ENCODE measurements at places on chromosomes 6 and 20.
A peak's percentile ranks its signal among the peaks of the same experiment; 100 is the strongest.

- DNase-seq: no peak
These were observed 217.3 kb upstream of the RREB1 start for GRCh38 chr6:6890400-6890858.

- DNase-seq: no peak
These were observed 170.1 kb downstream of the CLIC5 start for GRCh38 chr6:45845567-45845966.

DNA sequence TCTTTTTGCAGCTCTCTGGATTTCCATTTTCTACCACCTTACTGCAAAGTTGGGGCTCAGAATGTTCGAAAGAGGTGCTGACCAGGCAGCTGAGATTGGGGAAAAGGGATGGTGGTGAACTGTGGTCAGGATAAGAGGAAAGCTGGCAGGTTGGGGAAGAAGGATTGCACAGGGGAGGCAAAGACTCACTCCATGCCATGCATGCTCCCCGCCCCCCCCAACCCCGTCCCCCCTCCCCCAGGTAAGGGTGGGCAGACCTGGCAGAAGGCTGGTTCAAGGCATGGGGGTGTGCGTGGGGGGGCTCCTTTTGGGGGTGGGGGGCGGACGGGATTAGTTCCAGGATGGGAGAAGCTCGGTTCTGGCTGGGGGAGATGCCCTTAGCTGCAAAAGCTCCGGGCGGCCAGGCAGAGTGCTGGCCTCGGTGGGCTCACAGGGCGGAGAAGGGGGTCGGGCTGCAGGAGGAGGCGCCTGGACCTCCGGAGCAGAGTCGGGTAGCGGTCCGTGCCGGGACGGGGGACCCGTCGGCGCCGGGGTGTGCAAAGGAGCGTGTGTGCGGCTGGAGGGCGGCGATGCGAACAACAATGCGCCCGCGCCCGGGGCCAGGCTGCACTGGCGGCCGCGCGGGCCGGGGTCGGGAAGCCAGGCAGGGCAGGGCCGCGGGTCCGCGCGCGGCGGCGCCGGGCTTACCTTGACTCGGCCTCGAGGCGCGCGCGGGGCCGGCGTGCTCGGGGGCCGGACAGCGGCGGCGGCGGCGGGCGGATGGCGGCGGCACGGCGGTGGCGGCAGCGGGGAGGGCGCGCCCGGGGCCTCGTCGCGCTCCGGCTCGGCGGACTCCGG lies 880 bp downstream of the ADNP start:
- DNase-seq: no peak

DNA sequence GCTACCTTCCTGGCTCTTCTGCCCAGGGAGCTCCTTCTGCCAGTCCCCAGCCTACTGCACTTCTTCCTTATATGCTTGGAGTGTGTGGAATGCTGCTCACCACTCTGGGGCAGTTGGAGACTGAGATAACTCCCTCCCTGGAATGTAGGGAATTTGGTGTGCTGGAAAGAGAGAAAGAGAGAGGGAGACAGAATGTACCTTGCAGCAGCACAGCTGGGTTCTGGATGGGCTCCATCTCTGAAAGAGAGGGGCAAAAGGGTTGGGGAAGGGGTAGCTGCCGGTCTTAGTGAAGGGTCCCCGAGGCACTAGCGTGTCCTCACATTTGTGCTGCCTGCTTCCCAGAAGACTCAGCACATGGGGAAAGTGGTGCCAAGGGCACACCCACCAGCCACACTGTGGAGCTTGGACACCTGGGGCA lies 40.2 kb upstream of the DDR1 start:
- no peak for DNase-seq

GRCh38 chr6:142856624-142857232 lies 88.2 kb downstream of the HIVEP2 start:
- DNase-seq: peak; percentile 52

DNA sequence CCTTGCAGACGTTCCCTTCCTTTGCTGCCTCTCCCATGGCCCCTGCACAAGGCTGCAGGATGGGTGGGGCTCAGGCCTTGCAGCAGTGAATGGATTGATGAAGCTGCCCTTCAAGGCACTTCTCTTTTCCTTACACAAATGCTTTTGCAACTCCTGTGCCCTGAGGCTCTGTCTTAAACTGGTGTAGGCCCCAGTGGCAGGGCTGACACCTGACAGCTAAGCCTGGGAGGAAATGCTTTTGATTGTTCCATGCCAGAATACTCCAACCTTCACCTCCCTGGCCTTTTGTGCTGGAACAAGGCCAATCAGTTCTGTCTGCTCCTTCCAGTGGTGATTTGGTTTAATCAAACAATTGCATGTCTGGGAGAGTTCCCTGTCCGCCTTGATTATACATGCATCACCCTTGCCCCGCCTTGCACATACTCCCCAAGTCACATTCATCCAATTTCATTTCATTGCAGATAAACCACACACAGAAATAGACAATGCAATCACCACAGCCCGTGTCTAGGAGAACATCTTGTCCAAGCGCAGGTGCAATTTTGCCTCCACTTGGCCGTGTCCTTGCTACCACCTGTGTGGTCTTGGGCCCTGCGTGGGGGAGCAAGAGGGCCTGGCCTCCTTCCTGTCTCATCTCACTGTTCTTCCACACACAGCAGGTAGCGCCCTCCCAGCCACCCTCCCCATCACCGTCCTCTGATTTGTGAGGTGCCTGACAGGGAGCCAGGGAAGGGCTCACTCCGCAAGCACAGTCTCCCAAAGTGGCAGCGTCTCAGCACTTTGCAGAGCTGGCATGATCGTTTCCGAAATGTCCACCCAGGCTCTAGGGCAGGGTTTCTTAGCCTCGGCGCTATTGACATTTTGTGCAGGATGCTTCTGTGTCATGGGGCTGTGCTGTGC lies 120.4 kb downstream of the CDH26 start:
- DNase-seq: no peak

DNA sequence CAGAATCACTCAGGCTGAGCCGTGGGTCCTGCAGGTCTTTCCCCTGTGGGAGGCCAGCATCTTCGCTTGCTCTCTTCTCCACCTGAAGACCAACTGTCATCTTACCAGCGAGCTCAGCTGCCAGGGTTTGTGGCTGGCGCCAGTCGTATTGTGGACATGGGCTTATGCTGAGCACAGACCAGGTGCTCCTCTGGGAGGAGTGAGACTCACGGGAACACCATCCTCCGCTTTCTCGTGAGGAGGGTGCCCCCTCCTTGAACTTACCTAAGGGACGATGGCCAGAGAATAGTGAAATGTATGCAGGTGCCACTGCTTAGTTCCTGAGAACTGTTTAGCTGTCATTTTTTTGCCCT lies 17.1 kb downstream of the WRNIP1 start:
- DNase-seq: no peak

DNA sequence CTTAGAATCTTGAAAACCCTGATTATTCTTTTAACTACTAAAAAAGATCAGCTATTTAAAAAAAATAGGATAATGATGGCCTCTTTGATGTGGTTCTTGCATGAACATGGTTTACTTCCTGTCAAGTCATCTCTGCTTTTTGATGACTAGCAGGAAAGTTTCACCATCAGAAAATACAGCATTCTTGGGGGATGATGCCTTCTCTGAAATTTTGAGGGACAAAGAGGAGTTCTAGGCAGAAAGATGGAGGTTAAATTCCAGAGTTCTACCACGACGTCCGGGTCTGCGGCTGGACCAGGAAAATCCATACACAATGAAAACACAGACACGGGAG lies 130.4 kb downstream of the OLIG3 start:
- no peak for DNase-seq

DNA sequence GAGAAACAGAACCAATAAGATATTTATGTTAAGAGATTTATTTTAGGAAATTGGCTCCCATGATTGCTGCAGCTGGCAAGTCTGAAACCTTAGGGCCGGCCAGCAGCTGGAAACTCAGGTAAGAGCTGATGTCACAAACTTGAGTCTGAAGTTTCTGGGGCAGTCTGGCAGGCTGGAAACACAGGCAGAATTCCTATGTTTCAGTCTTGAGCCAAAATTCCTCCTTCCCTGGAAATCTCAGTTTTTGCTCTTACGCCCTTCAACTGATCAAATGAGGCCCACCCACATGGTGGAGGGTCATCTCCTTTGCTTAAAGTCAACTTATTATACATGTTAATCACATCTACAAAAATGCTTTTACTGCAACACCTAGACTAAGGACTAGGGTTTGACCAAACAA lies 184.1 kb downstream of the SOD2 start:
- DNase-seq: no peak

DNA sequence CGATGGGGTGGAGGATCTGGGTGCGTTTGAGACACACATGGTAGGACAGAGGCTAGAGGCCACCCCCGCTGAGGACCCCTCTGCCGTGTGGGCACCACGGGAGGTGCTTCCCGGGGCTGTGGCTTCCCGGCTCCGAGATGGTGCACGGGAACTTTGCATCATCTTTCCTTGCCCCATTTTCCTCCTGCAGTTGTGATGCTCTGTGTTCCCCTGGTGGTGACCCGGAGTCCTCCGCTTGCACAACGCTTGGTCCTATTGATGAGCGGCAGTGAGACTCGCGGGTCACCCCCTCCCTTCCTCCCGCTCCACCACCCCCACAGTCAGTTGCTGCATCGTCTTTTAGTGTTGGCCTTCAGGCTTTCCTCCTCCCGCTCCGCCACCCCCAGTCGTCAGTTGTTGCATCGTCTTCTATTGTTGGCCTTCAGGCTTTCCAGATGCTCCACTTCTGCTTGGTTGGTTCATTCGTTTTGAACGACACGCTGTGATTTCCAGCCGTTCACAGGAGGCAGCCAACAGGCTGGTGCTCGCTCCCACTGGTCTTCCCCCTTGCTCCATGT lies 37.3 kb downstream of the PYGB start:
- no peak for DNase-seq

DNA sequence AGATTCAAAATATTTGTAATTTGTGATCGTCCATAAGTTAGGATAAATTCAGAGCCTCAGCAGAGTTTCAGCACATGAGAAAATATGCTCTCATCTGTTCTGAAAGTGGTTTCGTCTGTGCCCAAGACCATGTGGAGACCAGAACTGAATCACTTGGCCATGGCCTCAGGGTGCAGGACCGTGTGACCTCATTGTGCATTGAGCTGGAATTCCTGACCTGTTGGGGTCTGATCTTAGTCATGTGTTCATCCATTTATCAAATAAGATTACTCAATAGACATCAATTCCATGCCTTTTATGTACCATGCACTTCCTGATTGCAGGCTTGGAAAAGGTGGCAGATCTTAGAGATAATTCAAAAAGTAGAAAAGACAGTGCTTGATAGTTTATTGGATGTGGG lies 680.5 kb downstream of the QKI start:
- no peak for DNase-seq

DNA sequence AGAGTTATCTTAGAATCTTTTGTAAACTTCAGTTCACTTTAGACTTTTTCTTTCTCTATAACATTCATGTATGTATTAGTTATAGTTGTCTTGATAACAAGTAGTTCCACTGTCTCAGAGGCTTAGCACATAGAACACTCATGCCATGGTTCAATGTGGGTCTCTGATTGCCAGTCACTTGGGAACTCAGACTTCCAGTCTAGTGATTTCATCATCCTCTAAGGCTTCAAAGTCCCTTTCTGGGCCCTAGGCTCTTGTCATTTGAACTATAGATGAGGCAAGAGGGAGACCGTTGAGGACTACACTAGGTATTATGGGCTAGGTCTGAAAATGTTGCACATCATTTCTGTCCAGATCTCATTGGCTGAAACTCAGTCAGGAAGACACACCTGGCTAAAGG lies 8.4 kb upstream of the EEF1E1 start:
- no peak for DNase-seq

DNA sequence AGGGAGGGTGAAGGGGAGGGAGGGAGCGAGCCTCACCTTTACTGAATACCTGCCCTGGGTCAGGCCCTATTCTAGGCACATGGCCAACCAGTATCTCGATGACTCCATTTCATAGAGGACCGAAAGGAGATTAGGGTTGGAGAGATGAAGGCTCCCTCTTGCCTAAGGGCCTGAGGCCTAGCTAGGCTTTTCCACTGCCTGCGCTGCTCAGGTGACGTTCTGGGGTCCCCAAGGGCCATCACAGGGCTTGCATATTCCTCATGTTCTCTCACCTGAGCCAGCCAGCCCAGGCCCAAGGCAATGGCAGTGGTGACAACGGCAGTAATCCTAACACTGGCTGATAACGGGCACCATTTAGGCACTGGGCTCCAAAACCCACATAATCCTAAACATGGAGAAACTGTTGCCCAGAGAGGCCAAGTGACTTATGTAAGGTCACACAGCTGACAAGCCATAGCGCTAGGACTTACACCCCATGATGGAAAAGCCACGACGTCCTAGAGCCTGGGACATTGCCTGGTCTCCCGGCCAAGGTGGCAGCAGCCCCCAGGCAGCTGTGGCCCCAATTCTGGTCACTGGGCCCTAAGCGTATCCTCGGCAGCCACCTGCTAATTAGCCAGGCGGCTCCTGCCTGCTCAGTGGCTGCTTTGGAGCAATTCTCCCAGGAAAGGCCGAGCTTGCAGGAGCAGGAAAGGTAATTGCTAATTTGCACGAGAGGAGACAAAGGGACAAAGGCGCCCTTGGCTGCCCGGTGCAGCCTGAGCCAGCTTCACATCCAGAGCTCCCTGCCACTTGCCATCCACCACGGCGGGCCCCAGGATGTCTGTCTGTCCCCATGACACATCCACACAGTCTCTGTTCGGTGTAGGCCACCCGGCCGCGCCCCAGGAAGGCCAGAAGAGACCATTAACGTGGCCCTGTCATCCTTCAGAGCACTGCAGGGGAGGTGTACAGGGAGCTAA lies 21.5 kb downstream of the NOL4L start:
- no peak for DNase-seq

DNA sequence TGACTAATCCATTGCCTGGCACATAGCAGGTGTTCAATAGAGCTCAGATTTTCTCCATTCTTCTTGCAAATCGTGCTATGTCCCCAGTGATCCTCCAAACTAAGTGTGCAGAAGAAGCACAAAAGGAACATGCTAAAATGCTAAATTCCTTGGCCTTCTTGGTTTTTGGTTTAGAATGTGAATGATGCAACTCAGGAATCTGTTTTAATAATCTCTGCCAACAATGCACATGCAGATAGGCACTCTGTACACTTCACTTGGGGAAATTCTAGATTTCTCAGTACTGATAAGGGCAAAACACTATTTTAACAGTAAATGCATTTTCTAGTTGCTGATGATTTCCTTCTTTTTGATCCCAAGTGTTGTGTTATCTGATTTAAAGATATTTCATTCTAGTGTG lies 35.2 kb downstream of the SLC22A1 start:
- DNase-seq: no peak

DNA sequence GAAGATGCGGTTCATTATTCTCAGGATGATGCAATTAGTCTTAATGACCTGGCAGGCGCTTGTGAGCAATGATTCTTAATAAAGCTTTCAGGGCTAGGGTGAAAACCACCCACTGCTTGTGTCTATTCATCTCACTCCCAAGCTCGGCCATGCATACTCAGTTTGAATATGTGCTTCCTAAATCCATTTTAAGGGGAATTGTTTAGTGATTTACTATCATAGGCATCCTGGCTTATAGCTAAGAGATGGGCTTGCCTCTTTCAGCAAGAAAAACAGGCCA lies 141.1 kb upstream of the SLC24A3 start:
- DNase-seq: no peak

- peak; percentile 6 for DNase-seq
These were observed 167.4 kb upstream of the OLIG3 start for GRCh38 chr6:137661601-137662000.

DNA sequence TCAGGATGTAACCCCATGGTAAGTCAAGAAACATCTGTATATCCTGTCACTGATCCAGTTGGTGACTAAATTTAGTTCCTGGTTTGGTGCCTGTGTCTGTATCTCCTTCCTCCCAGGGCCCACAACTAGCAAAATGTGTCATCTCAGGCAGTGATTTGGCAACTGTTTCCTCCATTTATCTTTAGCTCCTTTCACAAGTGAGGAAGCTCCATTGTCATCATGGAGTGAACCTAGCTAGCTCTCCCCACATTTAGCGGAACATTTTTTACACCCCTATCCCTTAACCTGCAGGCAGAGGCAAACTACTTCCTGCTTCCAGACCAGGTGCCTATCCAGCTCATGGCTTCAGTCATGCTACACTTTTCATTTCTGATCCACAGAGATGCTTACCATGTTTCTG lies 99.5 kb downstream of the IPCEF1 start:
- peak; percentile 19 for DNase-seq
